ENCODE measurements at places on chromosomes 13 and 19.

DNA sequence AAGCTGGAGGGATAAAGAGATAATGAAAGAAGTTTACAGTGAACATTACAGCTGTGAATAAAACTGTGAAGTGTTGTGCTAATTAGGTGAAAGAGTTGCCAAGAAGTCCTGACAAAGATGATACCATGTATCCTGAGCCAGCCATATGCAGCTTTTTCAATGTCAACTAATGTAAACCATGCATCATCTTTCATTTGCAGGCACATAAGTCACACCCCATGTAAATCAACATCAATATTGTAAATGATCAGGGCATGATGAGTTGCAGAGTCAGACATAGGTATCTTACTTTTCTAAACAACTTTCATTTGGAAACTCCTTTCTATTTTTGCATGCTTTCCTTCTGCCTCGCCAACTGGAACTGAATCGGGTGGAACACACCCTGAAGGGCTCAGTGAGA, 569.1 kb downstream of the TBC1D4 start:
- no peak for DNase-seq

- DNase-seq = peak; percentile 71
Measured at GRCh38 chr19:34501339-34502320, 20.1 kb downstream of the WTIP start.

DNA sequence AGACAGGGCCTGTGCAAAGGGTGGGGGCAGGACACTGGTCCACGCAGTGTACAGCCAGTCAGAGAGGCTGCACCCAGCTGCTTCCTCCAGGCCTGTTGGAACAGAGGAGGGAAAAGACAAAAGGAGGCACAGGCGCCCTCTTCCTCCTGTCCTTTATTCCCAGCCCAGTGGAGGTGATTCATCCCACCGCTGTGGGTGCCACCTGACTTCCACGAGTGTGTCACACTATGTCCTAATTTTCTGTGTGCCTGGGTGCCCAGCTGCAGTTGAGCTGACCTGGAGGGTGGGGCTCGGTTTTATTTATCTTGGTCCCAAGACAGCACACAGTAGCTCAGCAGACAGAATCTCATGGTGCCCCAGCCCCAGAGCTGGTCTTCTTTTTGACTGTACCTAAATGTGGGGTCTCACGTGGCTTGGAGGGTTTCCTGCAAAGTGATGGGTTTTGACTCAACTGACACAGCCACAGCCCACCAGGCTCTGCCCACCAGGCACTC, 9.0 kb downstream of the EPS15L1 start:
- DNase-seq = no peak

- DNase-seq = no peak
Measured at GRCh38 chr13:37647031-37647650, 48.6 kb upstream of the POSTN start.

- DNase-seq = no peak
Measured at GRCh38 chr19:13843104-13843921, 33.6 kb upstream of the NANOS3 start.

- DNase-seq = no peak
Measured at GRCh38 chr13:46492946-46493345, 60.0 kb upstream of the LRCH1 start.

Measured in left renal pelvis (tissue), 4 donors.